Stimulated activated CD4-positive, alpha-beta T cell treated with anti-CD3 and anti-CD28 coated beads, Interleukin-1b, Interleukin-23, amount 100 ng/mL, for 1 hour (primary cell): ENCODE measurements at places on chromosomes 2 and 18.

DNA sequence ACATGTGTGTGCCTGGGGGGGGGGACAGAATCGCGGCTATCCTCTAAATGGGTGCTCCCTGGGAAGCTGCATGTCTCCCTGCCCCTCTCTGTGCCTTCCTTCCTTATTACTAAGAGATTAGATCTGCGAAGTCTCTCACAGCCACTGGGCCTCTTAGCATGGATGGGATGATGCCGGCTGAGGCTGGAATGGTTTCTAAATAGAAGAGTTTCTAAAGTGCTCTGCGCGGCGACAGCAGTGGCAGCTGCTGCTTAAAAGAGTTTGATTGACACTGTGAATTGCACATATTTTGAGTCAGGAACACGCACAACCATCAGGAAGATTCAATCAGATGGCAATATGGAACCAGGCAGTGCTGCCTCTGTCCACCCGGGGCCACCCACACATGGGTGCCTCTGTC is 163.8 kb downstream of the CLIP4 start:
- no peak for DNase-seq

GRCh38 chr2:43715300-43716098 is 39.3 kb upstream of the C1GALT1C1L start:
- no peak for DNase-seq

- no peak for DNase-seq
These were observed 69.4 kb upstream of the CPO start for GRCh38 chr2:206869824-206870495.

- no peak for DNase-seq
These were observed 1583.4 kb upstream of the PIK3C3 start for GRCh38 chr18:40371673-40372072.

- no peak for DNase-seq
These were observed 153.0 kb downstream of the ZFP36L2 start for GRCh38 chr2:43073401-43073825.

DNA sequence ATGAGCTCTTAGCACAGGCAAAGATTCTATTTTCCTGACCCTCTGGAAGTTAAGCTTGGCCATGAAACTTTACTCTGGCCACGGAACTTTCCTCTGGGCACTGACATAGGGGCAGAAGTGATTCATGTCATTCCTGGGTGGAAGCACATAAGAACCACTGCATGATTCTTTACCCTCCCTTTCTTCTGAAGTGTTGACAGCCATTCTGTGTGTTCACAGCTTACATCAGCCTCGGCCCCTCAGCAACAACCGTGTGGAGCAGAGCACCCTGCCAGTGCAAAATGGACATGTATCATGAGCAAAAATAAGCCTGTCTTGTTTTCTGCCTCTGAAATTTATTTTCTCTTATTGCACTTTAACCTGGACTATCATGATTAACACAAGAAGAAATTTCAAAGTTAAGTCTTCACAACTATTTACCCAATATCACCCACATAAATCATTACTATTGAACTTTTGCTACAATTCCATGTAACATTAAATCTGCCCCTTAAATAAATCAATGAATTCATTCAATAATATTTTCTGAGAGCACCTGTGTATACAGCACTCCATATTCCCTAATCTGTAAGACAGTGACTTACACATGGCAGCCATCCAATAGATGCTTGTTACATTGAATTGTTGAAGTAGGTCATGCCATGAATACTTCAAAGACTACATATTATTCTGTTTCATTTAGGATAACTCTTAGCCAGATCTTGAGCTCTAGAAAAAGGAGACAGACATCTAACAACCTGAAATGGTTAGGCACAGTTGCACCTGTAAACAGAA is 531.9 kb downstream of the IRS1 start:
- no peak for DNase-seq

DNA sequence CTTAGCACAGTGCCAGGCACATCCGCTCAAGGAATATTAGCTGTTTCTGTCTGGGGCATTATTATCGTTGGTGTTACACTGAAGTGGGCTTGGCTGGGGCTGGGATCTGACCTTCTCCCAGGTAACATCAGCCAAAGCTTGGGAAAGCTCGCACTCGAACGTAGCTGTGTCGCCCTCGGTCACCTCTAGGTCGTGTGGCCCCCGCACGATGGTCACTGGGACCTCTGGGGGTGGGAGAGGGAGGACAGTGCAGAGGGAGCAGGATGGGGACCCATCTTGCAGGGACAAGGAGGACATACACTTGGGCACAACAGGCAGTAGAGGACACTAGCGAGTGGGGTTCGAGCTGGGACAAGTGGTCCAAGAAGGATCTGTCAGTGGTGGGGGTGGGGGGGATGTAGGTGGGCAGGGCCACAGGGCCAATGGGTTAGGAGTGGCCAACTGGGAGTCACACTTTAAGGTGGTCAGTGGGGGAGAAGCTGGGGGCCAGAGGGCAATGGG is 9.7 kb downstream of the TMEM198 start:
- no peak for DNase-seq

DNA sequence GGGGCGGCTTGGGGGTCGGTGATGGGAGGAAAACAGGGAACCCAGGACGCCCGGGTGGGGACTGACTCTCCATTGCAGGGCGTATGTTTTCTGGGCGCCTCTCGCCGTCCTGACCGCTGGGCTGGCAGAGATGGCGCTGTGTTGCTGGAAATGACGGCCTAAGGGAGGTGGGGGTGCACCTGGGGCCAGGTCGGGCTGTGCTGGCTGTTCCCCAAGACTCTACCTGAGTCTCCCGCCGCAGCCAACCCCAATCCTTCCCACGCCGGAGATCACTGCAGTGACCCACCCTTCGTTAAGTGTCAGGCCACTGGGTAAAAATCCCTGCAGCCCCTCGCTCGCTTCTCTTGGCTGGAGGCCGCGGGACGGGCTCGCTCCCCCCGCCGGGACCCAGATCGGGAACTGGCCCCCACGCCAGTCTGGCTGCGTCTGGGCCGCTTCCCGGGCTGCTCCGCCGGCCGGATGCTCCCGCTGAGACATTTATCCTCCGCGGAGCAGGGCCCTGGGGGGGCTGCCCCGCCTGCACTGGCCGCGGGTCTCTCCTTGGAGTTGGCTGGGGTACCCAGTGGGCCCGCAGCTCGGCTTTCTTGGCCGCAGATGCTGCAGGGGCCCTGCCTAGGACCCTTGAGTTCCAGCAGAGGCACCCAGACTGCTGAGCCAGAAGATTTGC is 7.8 kb upstream of the ARMC9 start:
- no peak for DNase-seq

- no peak for DNase-seq
These were observed 125.4 kb downstream of the SPTBN1 start for GRCh38 chr2:54581326-54582039.

DNA sequence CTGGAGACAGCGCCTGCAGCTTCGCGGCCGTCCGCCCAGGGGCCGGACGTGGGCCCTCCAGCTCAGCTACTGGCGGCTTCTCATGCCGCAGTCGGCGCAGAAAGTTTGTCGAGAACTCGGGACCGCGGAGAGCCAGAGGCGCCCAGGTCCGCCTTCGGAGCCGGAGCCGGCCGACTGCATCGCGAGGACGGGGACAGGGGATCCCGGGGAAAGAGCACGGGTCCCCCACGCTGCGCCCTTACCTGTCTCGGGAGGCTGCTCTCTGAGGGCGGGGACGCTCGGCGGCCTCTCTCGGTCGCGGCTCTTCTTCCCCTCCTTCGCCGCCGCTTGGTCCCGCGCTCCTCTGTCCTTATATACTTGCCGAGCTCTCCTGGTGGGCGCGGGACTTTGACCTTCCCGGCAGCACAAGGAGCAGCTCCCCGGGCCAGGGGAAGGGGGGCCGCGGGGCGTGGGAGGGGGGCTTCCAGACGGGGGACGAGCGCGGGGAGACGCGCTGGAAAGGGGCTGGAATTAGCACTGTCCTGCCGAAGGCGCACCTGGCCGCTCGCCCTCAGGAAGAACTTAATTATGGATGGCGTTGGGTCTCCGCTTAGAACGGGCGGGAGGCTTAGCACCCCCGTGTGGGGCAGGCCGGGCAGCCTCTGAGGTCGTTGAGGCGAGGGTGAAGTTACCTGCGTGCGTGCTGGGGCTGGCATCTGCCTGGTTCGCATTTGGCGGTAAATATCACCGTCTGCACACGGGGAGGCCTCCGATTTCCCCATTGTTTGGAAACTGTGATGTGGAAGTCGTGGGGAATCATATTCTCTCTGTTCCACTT is at the start of gene POMC:
TSS of gene POMC (minus strand) at position 325 of the 817 bp plus-strand sequence. CDS start 3,808 bp downstream, outside the sequence.
- no peak for DNase-seq

DNA sequence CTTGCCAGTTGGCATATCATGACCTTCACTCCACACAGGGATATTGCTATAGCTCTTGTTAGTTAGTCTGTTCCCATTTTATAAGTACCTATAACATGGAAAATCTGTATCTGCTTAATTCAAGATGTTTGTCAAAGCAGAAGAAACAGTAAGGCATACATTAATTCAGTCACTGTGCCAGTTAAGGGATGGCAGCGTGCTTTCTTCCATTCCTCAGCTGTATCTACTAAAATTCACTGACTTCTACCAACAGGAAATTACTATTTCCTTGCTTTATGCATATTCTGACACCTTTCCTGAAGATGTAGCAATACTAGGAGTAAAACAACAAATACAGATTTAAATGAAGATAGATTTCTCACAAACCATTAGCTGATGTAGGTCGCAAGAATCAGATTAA is 59.9 kb downstream of the RNF152 start:
- no peak for DNase-seq

DNA sequence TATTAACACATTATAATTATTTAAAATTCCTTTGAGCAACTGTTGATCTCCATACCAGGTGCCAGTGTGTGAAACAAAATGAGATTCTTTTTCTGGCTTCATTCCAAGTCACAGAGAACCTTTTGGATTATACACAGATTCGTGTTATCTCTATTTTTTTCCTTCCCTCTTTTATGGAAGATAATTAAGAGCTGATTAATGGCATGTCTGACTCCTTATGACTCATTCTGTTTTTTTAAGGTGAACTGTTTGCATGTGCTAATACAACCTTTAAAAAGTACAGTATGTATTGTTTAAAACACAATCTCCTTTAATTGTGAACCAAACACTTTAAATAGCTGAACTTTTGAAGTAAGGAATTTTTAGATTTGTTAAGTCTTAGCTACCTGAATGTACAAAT is 39.3 kb downstream of the PELI1 start:
- DNase-seq = no peak

GRCh38 chr2:218066926-218067515 is 2.0 kb upstream of the RUFY4 start:
- DNase-seq = no peak

DNA sequence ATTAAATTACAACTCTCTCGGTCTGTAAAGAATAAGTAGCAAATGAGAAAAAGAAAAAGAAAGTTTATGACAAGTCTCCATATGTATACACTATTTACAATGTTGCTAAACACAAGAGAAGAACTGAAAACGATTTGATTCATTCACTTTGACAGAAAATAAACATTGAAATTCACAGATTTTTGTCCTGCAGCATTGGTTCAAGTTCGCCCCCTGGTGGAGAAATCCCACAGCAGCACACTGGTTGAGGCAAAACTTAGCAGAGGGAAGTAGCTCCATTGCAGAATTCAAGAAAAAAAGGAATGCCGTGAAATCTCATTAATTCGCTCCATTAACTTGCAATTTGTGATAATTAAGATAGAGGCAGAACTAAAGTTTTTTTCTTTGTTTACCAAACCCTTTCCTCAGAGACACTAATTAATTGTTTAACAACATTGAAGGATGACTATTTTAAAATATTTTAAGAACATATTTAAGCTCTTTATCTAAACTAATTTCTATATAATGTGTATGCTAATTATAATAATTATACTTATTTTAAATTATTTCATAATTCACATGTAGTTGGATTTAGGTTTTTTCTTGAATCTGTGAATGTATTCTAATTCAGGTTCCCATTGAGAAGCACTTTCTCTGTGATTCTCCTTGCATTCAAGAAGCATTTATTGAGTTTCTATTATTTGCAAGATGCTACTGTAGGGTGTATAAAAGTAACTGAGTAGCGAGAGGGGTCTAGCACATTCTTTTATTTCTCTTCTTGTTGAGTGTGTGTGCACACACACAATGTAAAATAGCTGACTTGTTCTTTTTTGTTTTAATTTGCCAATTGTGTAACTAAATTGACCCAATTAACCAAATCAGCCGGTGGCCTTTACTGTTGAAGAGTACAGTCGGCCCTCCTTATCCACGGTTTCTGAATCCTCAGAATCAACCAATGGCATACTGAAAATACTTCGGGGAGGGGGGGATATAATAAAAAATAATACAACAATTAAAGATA is 74.1 kb downstream of the COL4A3 start:
- DNase-seq = peak; percentile 8

- DNase-seq = no peak
These were observed 31.5 kb downstream of the KIF1A start for GRCh38 chr2:240788482-240788881.

GRCh38 chr2:165008730-165009315 is 53.5 kb upstream of the SLC38A11 start:
- no peak for DNase-seq

GRCh38 chr2:47719099-47719498 is 63.8 kb upstream of the MSH6 start:
- DNase-seq = no peak

- no peak for DNase-seq
These were observed 50.6 kb downstream of the CELF4 start for GRCh38 chr18:37514953-37515352.

DNA sequence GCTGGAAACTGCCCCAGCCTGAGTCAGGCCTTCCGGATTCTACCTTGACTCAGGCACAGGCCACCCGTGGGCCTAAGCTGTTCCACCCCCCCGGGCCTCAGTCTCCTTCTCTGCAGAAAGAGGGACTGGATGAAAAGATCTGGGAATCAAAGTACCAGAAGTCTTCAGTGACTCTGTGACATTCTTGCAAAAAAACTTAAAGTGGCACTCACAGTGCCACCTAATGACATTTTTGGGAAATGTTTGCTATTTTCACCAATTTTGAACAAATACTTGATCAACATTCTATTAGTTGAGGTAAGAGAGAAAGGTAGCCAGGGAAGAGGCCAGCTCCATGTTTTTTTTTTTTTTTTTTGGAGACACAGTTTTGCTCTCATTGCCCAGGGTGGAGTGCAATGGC is 48.3 kb upstream of the ACAA2 start:
- no peak for DNase-seq

DNA sequence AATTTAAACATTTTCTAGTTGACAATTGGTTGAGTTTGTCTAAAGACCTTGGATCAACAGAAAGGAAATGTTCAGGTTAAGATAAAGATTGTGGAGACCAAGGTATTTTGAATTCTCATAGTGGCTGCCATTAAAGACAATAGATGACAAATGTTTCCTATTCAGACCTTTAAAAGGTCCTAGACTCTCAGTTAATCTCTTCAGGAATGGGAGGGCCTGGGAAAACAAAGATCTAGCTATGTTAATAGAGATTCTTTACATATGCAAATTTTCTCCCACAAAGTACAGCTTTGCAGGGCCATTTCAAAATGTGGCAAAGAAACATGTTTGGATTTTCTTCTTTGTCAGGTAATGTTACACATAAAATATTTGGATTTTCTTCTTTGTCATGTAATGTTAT is 403.9 kb downstream of the SPAG16 start:
- no peak for DNase-seq

- DNase-seq = no peak
These were observed 35.4 kb upstream of the METAP1D start for GRCh38 chr2:171964308-171964707.

GRCh38 chr2:238032755-238033337 is 28.0 kb upstream of the SCLY start:
- DNase-seq = no peak
